ENCODE measurements at places on chromosomes 7 and 10.

DNA sequence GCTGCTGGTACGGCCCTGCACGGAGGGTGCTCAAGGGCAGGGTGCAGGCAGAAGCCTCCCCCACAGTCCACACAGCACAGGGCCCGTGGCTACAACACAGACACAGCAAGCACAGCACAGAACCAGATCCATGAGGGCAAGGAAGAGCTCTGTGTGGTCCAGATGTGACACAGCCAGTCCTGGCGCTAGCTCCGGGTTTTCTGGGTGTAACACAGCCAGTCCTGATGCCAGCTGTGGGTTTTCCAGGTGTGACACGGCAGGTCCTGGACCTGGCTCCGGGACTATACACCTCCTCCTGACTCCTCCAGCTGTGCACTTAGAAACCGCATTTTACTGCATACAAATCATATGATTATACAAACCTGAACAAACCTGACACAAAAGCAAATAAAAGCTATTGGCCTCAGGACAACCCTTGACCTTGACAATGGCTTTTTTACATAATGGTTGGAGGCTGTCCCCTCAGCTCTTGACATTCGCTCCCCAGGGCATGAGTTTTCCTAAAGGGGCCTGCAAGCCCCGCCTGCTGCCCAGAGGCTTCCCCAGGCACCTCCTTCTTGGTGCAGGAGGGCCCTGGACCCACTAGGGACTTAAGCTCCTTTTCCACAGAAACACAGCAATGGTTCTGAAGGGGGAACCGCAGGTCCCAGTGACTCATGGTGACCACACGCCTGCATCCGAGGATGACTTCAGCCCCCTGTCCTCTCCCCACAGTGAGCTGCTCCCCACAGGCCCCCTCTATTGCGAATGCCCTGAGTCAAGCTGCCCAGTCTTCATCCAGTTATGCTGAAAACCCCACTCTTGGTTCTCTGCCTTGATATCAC lies 209.6 kb downstream of the PTPRN2 start:
- DNase-seq: no peak

DNA sequence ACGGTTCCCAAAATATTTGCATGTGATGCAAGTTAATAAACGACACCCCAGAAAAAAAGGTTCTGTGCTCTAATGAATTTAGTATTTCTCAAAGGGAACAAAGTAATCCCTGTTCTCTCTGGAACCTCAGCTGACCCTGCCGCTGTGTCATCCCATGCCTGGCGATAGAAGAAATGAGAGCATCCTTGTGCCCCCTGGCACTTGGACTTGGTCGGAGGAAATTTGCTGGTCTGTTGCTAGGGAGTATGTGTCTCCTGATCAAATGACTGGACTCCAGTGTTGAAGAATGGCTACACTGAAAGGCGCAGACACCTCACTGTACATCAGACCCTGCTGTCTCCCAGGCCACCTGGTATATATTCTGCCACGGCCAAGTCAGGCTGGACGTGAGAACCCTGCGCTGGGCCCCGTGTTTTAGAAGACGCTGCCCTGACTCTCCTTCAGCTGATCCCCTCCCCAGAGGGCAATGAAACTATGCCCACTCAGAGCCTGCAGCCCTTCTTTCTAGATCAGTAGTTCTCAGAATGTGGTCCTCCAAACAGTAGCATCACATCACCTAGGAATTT lies 67.2 kb downstream of the THNSL1 start:
- no peak for DNase-seq

DNA sequence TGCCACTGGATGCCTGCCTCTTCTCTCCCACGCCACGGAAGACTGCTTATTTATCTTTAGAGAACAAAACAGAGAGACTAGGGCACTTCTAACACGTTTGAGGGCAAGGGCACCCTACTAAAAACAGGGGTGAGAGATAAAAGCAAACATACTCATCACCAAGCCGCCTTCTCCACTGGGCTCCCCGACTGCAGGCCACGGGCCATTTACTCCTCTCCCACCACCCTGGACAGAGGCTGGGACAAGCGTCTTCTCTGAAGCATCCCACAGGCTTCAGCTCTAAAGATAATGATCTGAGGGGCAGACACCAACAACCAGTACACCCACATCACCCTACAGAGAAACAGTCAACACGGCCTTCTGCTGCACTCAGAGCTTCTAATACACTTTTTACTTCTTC lies 78.7 kb downstream of the CYTH3 start:
- DNase-seq: no peak

- DNase-seq: no peak
Measured at GRCh38 chr7:101129603-101130117, 2.8 kb downstream of the SERPINE1 start.

GRCh38 chr10:23362879-23363792 lies 18.5 kb upstream of the C10orf67 start:
- no peak for DNase-seq

DNA sequence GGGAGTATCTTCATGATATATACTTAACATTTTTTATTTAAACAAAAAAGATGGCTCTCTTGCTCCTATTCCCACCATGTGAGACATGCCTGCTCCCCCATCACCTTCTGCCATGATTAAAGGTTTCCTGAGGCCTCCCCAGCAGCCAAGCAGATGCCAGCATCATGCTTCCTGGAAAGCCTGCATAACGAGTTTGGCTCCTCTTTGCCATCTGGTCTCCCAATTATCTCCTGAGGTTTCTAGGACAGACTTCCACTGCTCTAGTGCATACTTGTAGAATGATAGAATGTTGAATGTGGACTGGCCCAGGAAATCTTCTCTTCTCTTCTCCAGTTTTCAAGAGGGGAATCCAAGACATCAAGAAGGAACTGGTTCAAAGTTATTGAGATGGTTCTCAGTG lies 45.9 kb upstream of the ELAPOR2 start:
- DNase-seq: no peak

- no peak for DNase-seq
Measured at GRCh38 chr7:151658778-151659177, 139.1 kb upstream of the RHEB start.

GRCh38 chr7:99451936-99452335 lies 13.2 kb downstream of the CPSF4 start:
- DNase-seq: no peak

- DNase-seq: no peak
Measured at GRCh38 chr7:43117095-43117494, 4.6 kb downstream of the HECW1 start.

GRCh38 chr10:35942057-35942456 lies 300.0 kb upstream of the FZD8 start:
- DNase-seq: no peak

DNA sequence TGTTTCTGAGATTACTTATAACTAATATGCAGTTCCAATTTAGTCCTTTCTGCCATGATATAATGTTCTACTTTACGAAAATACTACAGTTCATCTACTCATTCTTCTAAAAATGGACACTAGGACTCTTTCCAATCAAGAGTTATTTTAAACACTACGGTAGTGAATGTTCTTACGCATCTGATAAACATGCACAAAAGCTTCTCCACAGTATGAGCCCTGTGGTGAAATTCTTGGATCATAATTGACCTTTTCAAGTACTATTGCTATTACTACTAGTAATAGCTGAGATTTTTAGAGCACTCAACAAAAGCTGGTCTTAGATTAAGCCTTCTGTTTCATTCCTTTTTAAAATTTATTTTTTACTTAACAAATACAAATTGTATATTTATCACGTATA lies 106.4 kb downstream of the CH25H start:
- no peak for DNase-seq

GRCh38 chr7:35261476-35262285 lies 7.8 kb upstream of the TBX20 start:
- DNase-seq: no peak

GRCh38 chr7:747186-747585 lies 20.1 kb upstream of the PRKAR1B start:
- DNase-seq: no peak

DNA sequence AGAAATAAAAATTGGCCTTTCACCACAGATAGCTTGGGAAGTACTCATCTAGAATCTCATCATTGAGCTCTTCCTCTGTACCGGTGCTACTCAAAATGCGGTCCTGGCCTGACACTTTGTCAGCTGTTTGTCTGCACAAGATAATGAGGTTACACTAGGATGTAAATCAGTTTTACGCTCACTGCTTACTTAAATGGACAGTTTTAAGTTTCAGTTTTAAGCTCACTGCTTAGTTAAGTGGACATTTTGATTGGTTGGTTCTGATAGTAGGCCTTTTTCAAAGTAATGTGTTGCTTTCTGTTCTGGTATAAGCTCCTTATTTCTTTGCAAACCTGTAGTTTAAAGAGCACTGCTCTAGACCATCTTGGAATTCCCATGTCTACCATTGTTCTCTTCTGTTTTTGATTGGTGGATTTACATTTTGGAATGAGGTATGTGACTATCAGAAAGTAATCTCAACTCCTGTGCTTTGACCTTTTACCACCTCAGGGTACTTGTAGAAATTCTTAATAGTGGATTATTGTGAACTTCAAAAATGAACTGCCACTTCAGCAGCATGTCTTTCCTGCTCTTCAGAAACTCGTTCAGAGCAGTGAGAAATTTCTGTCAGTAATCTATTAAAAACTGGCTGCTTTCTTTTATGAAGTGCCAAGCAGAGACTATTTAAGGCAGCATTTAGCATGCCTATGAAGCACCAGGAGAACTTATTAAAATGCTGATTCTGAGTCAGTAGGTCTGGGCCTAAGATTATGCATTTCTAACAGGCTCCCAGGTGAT lies 55.0 kb downstream of the C1GALT1 start:
- no peak for DNase-seq

- DNase-seq: no peak
Measured at GRCh38 chr7:50688226-50688590, 94.5 kb downstream of the GRB10 start.

GRCh38 chr10:63769367-63769766 lies 248.2 kb downstream of the REEP3 start:
- DNase-seq: no peak

- no peak for DNase-seq
Measured at GRCh38 chr10:104488439-104488832, 134.8 kb downstream of the CFAP58 start.

DNA sequence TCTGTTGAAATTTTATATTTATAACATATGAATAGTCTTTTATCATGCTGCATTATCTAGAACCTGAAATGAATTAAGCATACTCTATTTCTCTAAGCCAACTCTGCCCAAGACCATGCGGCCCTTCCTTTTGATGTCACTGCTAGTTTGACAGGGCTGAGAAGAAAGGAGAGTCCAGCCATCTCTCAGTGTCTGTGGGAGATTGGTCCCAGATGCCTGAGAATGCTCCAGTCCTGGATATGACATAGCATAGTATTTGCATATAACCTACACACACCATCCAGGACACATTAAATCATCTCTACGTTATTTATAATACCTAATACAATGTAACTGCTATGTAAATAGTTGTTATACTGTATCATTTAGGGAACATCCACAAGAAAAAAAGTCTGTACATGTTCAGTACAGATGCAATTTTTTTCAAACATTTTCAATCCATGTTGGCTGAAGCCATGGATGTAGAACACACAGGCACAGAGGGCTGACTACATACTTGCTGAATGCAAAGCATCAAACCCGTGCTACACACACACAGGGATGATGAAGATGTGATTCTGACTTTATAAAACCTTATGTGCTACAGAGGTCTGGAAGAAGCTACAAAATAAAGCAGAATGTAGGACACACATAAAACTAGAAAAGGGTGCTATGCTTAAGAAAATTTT lies 315.4 kb downstream of the PARD3 start:
- no peak for DNase-seq

All from activated CD4-positive, alpha-beta T cell treated with anti-CD3 and anti-CD28 coated beads, Interleukin-2, amount 50 U/mL, for 24 hours (primary cell).